ENCODE measurements at places on chromosomes 4 and X.
A peak's percentile ranks its signal among the peaks of the same experiment; 100 is the strongest.

GRCh38 chrX:19046343-19047215 is 62.7 kb upstream of the PHKA2 start:
- no peak for DNase-seq

GRCh38 chr4:119099227-119099810 is 36.3 kb upstream of the MYOZ2 start:
- DNase-seq, result no peak

- no peak for DNase-seq
Measured at GRCh38 chr4:11514003-11514402, 85.3 kb upstream of the HS3ST1 start.

GRCh38 chr4:164959896-164960295 is 17.6 kb downstream of the TRIM61 start:
- DNase-seq, result no peak

GRCh38 chr4:106738121-106738520 is 298.0 kb downstream of the DKK2 start:
- no peak for DNase-seq

DNA sequence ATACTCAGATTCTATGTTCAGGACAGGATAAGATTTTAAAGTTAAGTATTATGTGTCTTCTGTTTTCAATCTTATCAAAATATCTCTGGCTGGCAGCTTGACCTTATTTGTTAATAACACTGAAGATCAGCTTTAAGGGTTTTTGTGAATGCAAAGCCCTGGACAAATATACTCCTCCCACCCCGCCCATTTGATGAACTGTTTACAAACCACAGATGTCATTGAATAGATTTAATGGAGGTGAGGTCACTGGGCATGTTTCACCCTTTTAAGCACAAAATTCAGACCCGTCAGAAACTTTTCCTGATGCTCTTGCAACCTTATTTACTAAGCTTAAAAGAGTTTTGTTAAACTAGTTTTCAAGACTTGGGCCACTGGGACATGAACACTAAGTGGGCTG is 10.1 kb upstream of the CXCL8 start:
- DNase-seq, result peak; percentile 4

GRCh38 chrX:130805903-130806302 is 97.1 kb downstream of the ENOX2 start:
- no peak for DNase-seq

DNA sequence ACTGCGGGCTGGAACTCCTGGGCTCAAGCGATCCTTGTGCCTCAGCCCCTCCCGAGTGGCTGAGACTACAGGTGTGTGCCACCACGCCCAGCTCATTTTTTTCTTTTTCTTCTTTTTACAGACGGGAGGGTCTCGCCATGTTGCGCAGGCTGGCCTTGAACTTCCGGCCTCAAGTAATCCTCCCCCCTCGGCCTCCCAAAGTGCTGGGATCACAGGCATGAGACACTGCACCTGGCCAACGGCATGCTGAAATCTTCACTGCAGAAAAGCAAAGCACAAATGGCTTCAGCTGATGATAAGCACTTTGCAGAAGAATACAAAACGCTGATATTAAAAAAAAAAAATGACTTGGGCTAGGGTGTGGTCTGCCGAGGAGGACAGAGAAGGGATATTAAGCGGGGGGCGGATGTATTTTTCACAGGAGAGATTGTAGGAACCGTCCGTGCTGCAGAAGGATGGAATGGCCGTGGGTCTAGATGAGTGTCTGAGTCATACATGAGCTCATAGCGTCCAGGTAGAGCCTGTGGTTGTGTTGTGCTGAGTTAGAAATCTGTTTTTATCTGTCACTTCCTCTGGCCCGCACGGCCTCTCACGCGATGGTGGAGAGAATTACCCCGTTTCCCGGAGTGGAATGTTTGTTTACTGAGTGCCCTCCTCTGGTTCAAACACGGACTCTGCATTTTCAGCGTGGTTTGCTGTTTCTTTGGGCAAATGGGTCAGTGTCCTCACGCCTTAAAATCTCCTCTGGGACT is 8.5 kb upstream of the AKAP17A start:
- DNase-seq, result no peak

GRCh38 chr4:73408181-73408867 is 4.2 kb downstream of the ALB start:
- DNase-seq, result no peak

- DNase-seq, result no peak
Measured at GRCh38 chr4:784401-785331, 41.3 kb downstream of the CPLX1 start.

DNA sequence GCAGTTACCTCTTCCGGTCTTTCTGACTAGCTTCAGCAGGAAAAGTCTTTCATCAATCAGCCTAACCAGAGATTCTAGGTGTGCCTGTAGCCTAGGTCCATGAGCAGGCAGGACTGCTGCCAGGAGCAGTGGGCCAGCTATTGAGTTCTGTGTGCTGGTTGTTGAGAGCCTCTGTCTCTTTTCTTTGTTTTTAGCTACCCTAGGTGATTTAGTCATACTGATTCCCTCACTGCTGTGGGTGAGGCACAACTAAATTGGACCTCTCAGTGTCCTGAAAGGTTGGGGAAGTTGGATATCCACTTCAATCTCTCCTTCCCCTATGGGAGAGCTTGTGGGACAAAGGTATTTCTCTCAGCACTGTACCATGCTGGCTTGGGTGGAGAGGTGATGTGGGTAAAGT is 354.9 kb downstream of the GPAT3 start:
- DNase-seq, result no peak

DNA sequence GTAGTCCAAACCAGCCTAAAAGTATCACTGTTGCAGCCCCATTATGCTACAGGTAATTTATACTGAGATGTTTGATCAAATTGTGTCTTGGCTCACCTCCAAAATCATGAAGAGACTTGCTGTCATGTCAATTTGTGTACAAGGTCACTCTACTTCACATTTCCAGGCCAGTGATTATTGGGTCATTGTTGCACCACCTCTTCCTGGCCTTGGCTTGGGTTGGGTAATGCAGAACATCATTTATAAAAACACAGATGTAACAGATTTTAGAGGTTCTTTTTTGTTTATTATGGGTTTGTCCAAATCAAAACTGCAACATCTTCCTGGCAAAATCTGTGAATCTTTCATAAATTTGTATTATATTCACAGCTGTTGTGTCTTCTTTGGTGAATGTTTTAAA is 459.5 kb downstream of the ANKRD50 start:
- DNase-seq, result peak; percentile 74

Measured in NCI-H1092 treated with DMSO at 0.1 percent for 48 hours (cell line).